ENCODE measurements at places on chromosomes 7 and 10. TPM values are rescaled to one million over a fixed set of nuclear protein-coding genes. Genes with fewer than 3 reads are reported as not detected.

PGAM2 gene
- total RNA-seq, result not detected

KIF11 gene
- total RNA-seq, result 47.4 TPM

IGFBP1 gene
- total RNA-seq, result 0.22 TPM

GPR85 gene
- total RNA-seq, result 1.0 TPM

NUTM2A gene
- 0.66 TPM for total RNA-seq

RSPH10B gene
- total RNA-seq, result under 0.01 TPM

CRPPA gene
- 2.9 TPM for total RNA-seq

GDF10 gene
- total RNA-seq, result not detected

TIMM23B gene
- total RNA-seq, result 29.3 TPM

OR2A7 gene
- total RNA-seq, result 0.22 TPM

CUTC gene
- 8.5 TPM for total RNA-seq

CBLL1 gene
- total RNA-seq, result 35.0 TPM

PRKCQ gene
- 0.14 TPM for total RNA-seq

TUBB8 gene
- total RNA-seq, result not detected

ASIC3 gene
- total RNA-seq, result not detected

PPP1R9A gene
- total RNA-seq, result 0.14 TPM

VSTM4 gene
- 1.3 TPM for total RNA-seq

VWDE gene
- total RNA-seq, result 0.14 TPM

PIP gene
- not detected for total RNA-seq

IRF5 gene
- total RNA-seq, result not detected

PON3 gene
- not detected for total RNA-seq

CHST15 gene
- total RNA-seq, result 6.3 TPM

MTERF1 gene
- total RNA-seq, result 11.0 TPM

VIPR2 gene
- not detected for total RNA-seq

COL17A1 gene
- total RNA-seq, result under 0.01 TPM

NKX2-3 gene
- not detected for total RNA-seq

AGAP5 gene
- total RNA-seq, result 3.9 TPM

PLCE1 gene
- total RNA-seq, result 0.29 TPM

CALML5 gene
- not detected for total RNA-seq

AGMO gene
- 0.22 TPM for total RNA-seq

HMX2 gene
- not detected for total RNA-seq

AGBL3 gene
- total RNA-seq, result 0.22 TPM

IL2RA gene
- total RNA-seq, result not detected

SH2D4B gene
- total RNA-seq, result 0.29 TPM

MALRD1 gene
- total RNA-seq, result not detected

AUTS2 gene
- total RNA-seq, result 1.4 TPM

ODAD2 gene
- total RNA-seq, result 1.0 TPM

CYP2E1 gene
- 3.5 TPM for total RNA-seq

COL28A1 gene
- total RNA-seq, result not detected
